Stimulated activated CD4-positive, alpha-beta T cell treated with anti-CD3 and anti-CD28 coated beads, TNF-alpha, amount 100 ng/mL, for 4 hours (primary cell): ENCODE measurements at places on chromosomes 12 and 14.

DNA sequence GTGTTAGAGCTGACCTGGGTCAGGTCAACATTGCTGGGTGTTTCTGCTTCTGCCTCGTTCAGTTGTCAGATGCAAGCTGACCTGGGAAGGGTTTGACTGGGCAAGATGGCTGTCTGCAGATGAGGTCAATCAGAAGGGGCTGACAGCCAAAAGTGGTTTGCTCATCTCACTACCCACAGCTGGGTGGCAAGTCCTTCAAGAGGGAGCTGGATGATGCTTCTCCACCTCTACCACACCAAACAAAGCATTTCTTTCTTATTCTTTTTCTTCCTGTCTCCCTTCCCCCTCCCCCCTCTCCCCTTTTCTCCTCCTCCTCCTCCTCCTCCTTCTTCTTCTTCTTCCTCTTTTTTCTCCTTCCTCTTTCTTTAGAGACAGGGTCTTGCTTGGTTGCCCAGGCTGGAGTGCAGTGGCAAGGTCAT lies 268.2 kb upstream of the PLEKHG7 start:
- DNase-seq = no peak

- DNase-seq = no peak
Observed at GRCh38 chr12:82523996-82524395, 162.7 kb upstream of the TMTC2 start.

DNA sequence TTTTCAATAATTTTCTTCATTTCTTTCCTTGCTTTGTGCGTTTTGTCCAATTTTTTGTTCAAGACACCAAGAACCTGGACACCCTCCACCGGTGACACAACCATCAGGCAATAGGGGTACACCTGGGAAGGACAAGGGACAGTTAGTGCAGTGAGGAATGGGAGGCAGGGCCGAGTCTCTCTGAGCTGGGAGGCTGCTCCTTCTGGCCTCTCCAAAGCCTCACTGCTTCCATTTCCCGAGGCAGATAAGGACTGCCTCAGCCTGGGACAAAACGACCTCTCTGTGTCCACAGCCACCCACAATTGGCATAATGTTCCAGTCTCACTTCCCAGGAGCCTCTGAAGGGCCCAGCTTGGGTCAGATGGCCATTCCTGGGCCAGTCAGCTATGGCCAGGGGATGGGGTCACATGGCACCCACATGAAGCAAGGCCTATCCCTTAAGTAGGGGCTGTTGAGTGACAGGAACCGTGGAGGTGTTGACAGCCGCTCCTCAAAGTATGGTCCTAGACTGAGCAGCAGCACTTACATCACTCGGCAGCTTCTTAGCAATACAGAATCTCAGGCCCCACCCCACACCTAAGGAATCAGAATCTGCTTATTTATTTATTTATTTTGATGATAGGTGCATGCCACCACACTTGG lies 13.6 kb upstream of the MAPKAPK5 start:
- DNase-seq = no peak

- DNase-seq = no peak
Observed at GRCh38 chr12:7557227-7557626, 53.6 kb upstream of the CD163 start.

GRCh38 chr12:94267921-94268471 lies 119.6 kb downstream of the PLXNC1 start:
- DNase-seq = no peak
